ENCODE measurements at places on chromosomes 2 and 18. TPM values are rescaled to one million over a fixed set of nuclear protein-coding genes. Genes with fewer than 3 reads are reported as not detected.
A peak's percentile ranks its signal among the peaks of the same experiment; 100 is the strongest.

Gene CNTNAP5
- total RNA-seq, result not detected

Gene ASPRV1
- total RNA-seq, result 10.3 TPM

- no peak for DNase-seq
Observed at GRCh38 chr2:162890690-162891311, 52.2 kb upstream of the KCNH7 start.

GRCh38 chr2:4020153-4020552, 316.8 kb downstream of the DCDC2C start:
- DNase-seq, result no peak

- DNase-seq, result no peak
Observed at GRCh38 chr2:62577994-62578781, 72.2 kb upstream of the TMEM17 start.

GRCh38 chr2:136212426-136213378, 94.8 kb upstream of the CXCR4 start:
- DNase-seq, result no peak

DNA sequence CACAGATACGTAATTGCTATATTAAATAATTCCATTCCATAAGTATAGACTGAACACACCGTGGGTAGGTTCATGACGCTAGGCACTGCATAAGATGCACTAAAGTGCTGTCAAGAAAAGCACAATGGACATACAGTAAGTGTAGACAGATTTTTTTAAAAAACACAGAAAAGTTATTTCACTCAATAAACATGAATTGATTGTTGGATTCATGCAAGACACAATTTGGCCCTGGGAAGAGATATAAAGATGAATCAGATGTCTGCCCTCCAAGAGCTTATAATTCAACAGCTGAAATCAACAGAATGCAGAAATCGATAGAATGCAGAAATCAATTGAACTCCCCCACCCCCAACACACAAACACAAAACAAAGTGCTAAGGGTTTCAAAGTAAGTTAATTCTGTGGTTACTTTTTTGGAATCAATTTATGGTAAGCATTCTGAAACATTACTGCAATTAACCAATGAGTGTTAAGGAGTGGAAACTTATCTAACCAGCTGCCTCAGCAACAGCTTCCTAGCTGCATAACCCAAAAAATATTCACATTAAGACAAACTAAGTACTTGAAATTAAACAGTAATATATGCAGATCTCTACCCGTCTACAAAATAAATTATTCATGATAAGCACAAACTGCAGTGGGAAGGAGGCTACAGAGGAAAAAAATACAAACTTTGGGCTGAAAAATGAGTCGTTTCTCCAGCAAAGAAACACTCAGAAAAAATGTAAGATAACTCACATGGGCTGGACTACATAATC, 1.6 kb downstream of the NBAS start:
- no peak for DNase-seq

Gene CNPPD1
- 53.6 TPM for total RNA-seq

GRCh38 chr2:67564626-67565025, 167.5 kb downstream of the ETAA1 start:
- DNase-seq, result no peak

DNA sequence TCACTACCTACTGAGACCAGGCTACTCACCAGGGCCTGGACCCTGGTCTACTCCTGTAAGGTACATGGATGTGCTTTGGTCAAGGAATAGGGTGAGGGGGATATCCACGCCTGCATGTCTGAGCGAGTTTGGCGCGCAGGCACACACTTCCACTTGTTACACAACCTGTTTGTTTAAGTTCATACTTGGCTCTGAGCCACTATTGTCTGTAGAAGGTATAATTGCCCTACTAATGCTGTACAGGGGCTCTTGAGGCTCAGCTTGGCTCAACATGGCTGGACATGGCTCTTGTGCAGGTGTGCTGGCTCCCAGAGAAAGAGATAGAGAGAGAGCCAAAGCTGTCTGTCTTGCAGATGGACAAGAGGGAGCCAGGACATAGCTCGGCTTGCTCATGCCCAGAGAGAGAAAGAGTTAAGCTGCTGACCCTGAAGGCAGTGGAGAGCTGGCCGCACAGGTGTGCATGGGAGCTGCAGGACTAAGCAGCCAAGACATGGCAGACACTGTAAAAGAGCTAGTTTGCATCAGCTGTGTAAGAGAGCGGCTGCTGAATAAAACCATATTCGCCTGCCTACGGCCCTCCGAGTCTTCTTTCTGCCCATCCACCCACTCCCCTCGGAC, 35.2 kb downstream of the NPPC start:
- DNase-seq, result no peak

DNA sequence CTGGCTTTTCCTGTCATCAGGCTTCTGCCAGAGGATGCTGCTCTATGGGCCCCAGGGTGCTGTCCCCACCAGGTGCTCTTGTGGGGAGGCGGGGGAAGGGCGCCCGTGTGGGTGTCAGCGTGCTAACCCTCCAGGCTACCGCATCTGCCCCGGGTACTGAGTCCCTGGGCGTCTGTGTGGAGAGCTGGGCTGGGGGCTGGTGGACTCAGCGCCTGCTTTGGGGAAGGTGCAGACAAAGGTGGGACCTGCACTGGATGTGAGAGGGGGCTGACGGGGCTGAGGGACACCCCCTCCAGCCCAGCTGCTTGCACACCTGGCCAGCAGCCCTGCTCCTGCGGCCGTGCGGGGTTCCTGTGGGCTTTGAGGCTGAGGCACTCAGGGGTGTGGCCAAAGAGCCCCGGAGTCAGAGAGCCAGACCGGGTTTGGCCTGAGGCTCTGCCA, 120.7 kb upstream of the PXDN start:
- no peak for DNase-seq

GRCh38 chr18:75801178-75801577, 373.7 kb upstream of the SMIM21 start:
- no peak for DNase-seq

DNA sequence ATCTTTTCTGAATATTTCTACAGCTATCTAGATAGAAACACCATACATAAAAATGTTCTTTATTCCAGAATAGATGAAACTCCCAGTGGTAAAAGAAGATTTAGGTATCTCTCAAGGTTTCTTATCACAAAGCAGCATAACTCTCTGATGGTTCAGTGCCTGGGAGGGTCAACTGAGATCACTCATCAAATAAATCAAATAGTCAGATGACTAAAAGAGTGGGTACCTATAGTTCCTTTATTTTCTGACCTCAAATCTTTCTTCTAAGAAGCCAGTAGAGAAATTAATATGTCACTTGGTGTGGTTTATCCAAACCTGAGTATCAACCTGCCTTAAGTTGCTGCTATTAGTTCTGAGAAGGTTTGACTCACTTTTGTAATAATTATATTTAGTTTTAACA, 120.9 kb downstream of the TMEFF2 start:
- DNase-seq, result no peak

Gene CABLES1
- total RNA-seq, result 16.2 TPM

DNA sequence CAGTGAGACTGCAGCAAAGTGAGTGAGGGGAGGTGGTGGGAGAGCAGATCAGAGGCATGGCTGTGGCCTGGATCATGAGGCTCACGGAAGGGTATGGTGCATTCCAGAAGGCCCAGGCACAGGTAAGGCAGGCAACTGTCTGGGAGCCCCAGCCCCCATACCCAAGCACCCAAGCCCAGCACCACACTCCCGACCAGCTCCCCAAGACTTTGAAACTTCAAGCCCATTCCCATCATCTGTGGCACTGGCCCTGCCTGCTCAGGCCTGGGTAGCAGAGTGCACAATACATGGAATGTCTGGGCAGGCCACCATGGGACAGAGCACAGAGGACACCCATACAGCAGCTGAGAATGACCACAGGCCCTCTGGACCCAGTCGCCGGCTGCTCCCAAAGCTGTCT, 202.6 kb upstream of the ARL4C start:
- no peak for DNase-seq

GRCh38 chr2:113080134-113080533, 12.4 kb downstream of the IL1F10 start:
- DNase-seq, result peak; percentile 22

DNA sequence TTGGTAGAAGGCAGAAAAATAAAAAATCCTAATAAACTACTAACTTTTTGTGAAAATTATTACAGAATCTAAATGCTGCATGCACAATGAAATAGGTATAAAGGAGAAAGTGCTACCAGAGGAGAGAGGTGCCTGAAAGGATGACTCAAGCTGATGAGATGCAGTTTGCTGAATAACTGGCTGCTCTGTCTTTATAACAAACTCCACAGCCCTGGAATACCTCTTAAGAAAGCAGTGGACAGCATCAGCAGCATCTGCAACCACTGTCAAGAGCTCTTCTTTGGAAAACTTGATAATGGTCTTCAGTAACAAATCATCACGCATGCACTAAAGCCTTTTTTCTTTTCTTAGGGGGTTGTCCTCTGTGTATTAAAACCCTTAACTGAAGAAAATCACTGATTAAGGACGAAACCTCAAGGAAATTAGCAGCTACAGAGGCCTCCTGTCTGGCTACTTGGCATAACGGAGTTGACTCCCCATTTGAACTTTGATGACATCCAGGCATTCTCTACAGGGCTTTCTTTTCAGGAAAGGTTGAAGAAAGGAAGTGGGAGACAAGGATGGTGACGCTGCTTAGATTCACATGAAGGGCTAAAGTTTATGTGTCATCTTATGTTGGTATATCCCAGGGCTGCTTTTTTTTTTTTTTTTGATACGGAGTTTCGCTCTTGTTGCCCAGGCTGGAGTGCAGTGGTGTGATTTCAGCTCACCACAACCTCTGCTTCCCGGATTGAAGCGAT, 28.8 kb downstream of the WDFY1 start:
- DNase-seq, result no peak

GRCh38 chr2:65092791-65093190, 36.6 kb downstream of the CEP68 start:
- DNase-seq, result no peak

- DNase-seq, result no peak
Observed at GRCh38 chr2:10234013-10234306, 68.7 kb upstream of the HPCAL1 start.

GRCh38 chr18:75365837-75366236, 61.7 kb downstream of the SMIM21 start:
- no peak for DNase-seq

DNA sequence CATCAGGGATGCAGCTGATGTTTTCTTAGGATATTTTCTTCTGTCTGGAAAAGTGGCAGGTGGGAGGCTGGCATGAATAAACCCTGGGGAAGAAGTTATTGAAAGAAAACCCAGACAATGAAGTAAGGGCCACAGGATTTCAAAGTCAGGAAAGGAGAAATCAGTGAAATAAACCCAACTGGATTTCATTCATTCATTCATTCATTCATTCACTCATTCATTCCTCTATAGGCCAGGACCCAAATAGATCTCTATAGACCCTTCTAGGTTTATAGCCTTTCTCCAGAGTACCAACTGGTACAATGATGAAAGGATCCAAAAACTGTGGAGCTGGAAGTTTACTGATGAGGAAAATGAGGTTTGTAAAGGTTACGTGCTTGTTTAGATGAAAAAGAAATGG, 67.3 kb upstream of the DNMT3A start:
- no peak for DNase-seq

Gene MC5R
- not detected for total RNA-seq

DNA sequence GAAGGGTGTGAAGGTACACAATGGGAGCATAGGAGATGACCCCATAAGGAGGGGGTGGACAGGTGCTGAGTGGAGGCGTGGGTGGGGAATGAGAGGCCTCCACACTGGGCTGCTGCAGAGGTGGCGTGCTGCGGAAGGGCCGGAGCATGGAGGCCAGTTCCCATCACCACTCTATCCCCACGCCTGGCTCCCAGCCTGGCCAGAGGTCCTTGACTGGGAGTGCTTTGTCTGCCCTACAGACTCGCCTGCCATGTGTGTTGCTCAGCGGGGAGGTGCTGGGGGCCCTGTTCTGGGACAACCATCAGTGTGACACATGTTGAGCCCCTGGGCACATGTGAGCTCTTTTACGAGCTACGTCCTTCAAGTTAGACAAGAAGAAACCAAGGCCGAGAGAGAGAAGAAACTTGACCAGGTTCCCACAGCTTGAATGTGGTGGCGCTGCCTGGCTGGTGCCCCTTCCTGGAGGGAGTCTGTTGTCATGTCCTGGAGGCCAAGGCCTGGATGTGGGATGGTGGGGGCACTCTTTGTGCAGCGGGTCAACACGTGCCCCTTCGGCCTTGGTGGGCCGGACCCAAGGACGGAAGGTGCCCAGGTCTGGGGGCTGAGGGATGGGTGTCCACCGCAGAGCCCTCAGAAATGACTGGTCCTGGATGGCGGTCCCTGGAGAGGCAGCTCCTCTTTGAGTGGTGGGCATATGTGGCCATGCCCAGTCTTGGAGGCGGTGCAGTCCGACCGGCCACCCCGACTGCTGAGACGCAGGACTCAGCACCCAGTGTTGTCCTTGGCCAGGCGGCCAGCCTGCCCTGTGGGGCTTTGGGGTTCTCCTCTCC, 1.2 kb upstream of the INPP5D start:
- DNase-seq, result no peak

Gene NXPH2
- not detected for total RNA-seq

Gene TMEM163
- total RNA-seq, result 0.55 TPM

Gene PAX8
- 3.8 TPM for total RNA-seq

Gene AQP12A
- total RNA-seq, result not detected

DNA sequence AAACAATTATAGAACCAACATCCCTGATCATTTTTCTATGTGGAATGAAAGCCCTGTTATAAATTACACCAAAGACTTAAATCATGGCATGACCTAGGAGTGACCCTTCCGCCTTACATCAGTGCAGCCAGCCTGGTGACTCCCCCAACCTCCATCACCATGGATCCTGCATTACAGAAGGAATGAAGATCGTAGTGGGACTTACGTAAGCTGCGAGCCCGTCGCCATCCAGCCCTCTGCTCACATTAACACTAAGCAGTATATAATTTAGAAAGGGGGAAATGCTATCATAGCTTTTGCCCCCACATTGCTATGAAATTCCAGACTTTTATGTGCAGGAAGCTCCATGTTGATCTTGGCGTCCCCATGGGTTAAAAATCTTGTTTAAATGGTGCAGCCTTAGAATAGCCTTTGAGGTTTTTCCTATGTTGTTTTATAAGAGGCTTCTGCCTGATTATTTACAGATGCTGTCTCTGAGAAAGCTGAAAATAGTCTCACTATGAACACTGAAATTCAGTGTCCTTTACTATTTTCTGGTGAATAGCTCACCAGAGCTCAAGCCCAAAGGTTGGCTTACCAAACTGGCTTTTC, 76.3 kb downstream of the COLEC12 start:
- DNase-seq, result no peak

GRCh38 chr2:193895226-193895625, 1700.5 kb upstream of the TMEFF2 start:
- DNase-seq, result no peak

DNA sequence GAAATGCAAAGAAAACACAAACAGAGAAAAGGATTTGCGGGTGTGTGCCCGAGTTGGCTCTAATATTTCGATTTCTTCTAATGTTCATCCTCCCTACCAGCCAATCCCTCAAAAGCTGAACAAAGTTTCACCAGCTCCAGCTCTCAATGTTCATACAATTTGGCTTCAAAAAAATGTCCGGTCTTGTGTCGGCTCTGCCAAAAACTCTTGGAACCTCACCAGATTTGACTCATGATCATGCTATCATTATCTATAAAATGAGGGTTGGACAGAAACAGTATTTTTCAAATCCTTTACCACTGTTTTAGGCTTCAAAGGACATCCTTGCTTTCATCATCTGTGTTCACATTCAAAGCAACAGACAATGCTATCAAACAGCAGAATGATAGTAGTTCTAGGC, 88.2 kb downstream of the CRACDL start:
- no peak for DNase-seq

- DNase-seq, result peak; percentile 81
Observed at GRCh38 chr2:27441958-27442919, at the start of gene KRTCAP3. TSS of gene KRTCAP3 (plus strand) at chr2:27442381. CDS start at chr2:27442413, 32 bp downstream.

- DNase-seq, result no peak
Observed at GRCh38 chr2:126616606-126617069, 39.3 kb upstream of the GYPC start.
